Occipital lobe (tissue), 3 donors: ENCODE measurements at places on chromosomes 11 and 22. TPM values are rescaled to one million over a fixed set of nuclear protein-coding genes. Genes with fewer than 3 reads are reported as not detected.

The LRRC74B gene
- not detected for total RNA-seq

The PATE4 gene
- not detected for total RNA-seq

The TRPM5 gene
- not detected for total RNA-seq

The MMP12 gene
- total RNA-seq: not detected

The SCN4B gene
- 12.2 TPM for total RNA-seq

The ZW10 gene
- 14.0 TPM for total RNA-seq

The OR51B2 gene
- 0.78 TPM for total RNA-seq

- DNase-seq: no peak
Measured at GRCh38 chr11:61975638-61976419, 8.4 kb upstream of the FTH1 start.

DNA sequence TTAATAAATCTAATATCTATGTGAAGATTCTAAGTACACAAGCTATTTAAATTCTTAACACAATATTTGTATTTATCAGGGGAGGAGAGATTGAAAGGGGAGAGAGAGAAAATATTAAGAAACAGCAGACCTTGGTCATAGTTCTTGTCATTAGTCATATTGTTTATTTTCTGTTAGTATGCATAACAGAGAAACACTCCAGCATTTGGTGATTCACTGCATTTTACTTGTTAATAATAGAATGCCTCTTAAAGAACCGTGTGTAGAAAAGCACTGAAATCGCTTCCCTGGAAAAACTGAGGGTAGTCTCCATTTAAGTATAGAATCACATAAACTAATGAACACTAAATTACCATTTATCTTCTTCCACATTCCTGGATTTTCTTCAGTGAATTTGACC is 122.7 kb upstream of the TRPC6 start:
- DNase-seq: no peak

- no peak for DNase-seq
Measured at GRCh38 chr11:61832754-61833153, 4.7 kb downstream of the FADS2 start.

DNA sequence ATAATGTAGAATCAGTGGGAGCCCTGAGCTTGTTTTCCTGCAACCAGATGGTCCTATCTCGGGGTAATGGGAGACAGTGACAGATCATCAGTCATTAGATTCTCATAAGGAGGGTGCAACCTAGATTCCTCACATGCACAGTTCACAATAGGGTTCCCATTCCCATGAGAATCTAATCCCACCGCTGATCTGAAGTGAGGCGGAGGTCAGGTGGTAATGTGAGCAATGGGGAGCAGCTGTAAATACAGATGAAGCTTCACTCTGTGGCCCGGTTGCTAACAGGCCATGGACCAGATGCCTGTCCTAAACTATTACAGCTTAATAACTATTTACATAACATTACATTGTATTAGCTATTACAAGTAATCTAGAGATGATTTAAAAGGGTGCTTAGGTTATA is 17.0 kb downstream of the DIXDC1 start:
- DNase-seq: no peak

GRCh38 chr11:12543596-12544415 is 130.4 kb upstream of the TEAD1 start:
- DNase-seq: no peak

GRCh38 chr22:19845054-19845722 is 9.5 kb downstream of the GNB1L start:
- DNase-seq: no peak

- no peak for DNase-seq
Measured at GRCh38 chr11:17780668-17781067, 46.1 kb downstream of the KCNC1 start.

GRCh38 chr11:119023741-119024140 is 5.2 kb downstream of the TRAPPC4 start:
- DNase-seq: no peak

- no peak for DNase-seq
Measured at GRCh38 chr11:60948250-60948649, 3.7 kb downstream of the SLC15A3 start.

GRCh38 chr11:70432580-70432979 is 34.3 kb downstream of the CTTN start:
- no peak for DNase-seq

- DNase-seq: peak; percentile 29
Measured at GRCh38 chr11:32333320-32333991, 101.9 kb downstream of the WT1 start.

GRCh38 chr11:44006917-44007361 is 40.8 kb upstream of the ACCSL start:
- no peak for DNase-seq

GRCh38 chr22:50551160-50551752 is 5.6 kb downstream of the KLHDC7B start:
- no peak for DNase-seq

DNA sequence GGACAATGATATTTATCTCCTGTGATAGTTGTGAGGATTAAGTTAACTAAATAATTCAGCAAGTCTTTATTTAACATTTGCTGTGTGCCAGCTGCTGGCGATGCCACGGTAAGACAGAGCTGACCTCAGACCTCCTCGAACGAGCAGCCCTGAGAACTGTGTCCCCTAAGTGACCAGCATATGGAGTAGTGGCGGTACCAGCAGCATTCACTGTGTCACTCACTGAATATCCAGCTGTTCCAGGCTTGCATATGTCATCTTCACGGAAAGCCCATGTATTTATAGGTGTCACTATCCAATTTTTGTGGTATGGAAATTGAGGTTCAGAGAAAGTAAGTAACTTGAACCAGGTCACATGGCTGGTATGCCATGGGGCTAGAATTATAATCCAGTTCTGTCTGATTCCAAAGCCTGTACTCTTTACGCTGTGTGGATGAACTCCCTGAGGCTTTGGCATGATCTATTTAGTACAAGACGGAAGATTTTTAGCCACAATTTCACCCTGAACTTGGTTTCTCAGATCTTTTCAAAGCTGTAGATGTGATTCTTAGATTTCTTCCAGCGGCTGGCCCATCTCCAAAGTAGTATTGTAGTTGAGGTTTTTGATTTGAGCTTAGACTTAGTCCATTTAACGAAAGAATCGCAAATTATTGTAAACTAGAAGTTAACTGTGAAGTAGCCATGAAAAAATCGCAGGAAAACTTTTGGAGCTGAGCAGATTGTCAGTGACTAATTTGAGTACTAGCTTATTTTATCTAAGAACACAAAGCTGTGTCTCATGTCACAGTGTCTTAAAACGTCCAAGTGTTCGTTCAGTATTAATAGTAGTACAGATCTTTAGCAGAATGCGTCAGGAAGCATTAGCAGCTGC is 49.4 kb upstream of the MYO18B start:
- DNase-seq: no peak

- no peak for DNase-seq
Measured at GRCh38 chr22:25061605-25062376, 109.3 kb downstream of the KIAA1671 start.

DNA sequence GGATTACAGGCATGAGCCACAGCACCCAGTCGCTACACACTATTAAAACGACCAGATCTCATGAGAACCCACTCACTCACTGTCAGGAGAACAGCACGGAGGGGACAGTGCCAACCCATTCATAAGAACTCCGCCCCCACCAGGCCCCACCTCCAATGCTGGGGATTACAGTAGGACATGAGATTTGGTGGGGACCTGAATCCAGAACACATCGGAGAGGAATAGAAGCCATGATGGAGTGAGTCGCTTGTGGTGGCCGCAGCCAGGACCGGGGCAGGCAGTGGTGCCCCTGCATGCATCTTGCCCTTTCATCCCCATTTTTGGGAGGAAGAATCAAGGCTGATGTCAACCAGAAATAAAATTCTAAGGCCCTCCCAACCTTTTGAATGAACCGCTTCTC is 8.7 kb downstream of the NADSYN1 start:
- no peak for DNase-seq

DNA sequence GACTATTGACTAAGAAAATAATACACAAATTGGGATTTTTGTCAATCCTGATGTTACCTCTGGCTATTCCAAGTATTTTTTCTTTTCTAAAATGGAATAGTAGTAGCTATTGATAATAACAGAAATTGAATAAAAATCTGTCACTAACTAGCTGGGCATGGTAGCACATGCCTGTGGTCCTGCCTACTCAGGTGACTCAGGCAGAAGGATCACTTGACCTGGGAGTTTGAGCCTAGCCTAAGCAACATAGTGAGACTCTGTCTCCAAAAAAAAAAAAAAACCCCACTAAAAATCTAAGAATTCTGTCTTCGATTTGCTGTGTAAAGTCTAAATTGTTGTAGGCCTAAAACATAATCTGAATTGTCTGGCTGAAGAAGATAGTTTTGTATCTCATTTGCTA is 42.2 kb downstream of the FAM118A start:
- DNase-seq: no peak

GRCh38 chr11:31812383-31813381 is 1.6 kb upstream of the PAX6 start:
- DNase-seq: no peak

DNA sequence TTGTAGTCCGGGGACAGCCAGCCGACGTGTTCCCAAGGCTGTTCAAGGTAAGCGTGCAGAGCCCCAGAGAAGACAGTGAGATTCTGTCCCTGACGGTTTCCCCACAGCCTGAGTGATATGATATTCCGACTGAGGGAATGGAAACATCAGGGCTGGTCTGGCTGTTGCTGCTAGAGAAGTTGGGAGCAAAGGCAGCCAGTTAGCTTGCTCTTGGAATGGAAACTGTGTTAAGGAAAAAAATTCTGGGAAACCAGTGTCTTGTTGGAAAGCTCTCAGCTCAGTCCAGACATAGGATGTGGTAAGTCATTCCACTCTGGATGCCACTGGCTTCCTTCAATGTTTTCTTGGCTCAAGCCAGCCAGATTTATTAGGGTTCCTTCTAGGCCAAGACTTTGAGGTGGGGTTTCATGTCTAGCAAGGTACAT is 8.8 kb downstream of the CRY2 start:
- no peak for DNase-seq

DNA sequence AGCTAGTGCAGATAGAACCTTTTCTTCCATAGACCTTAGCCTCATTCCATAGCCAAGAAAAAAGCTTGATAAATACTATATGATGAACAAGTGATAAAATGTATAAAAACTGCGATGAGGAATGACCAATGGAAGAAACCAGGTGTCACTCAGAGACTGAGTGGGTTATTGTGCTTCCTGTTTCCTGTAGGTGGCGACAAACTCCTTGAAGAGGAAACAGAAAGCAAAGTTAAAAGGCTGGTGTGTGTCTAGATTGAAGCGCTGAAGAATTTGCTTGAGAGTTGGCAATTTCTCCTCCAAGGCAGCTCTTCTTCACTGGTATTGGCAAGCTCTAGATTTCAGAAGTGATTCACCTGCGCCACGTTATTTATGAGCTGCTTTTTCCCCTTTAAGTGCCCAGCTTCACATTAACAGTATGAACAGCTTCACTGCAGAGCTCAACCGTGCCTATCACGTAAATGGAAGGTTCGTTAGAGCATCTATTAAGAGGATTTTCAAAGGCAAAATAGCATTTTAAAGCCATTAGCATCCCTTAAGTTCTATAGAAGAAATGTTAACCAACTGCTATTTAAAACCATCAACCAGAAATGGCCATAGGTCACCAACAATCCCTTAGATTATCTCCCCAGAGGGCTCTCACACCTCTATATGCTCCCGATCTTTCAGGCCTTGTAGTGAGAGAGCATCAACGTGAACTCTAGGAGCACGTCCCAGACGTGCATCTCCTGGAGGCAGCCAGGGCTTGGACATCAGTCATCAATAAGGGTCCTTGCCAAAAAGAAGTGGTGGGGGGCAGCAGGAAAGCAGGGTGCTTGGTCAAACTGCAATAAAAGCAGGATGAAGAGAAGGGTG is 179.4 kb downstream of the CADM1 start:
- DNase-seq: no peak

DNA sequence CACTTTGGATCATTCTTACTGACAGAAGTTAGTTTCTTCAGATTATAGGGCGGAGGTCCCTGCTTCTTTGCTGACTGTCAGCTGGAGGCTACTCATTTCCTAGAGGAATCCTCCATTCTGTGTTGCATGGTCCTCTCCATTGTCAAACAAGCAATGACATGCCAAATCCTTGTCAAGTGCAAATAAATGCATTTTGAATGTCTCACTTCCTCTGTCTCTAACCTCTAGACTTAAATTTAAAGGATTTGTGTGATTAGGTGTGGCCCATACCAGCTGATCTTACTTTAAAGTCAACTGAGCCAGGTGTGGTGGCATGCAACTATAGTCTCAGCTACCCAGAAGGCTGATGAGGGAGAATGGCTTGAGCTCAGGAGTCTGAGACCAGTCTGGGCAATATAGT is 458.4 kb upstream of the CCDC179 start:
- no peak for DNase-seq

GRCh38 chr11:74205181-74205580 is 34.1 kb downstream of the PPME1 start:
- DNase-seq: no peak

DNA sequence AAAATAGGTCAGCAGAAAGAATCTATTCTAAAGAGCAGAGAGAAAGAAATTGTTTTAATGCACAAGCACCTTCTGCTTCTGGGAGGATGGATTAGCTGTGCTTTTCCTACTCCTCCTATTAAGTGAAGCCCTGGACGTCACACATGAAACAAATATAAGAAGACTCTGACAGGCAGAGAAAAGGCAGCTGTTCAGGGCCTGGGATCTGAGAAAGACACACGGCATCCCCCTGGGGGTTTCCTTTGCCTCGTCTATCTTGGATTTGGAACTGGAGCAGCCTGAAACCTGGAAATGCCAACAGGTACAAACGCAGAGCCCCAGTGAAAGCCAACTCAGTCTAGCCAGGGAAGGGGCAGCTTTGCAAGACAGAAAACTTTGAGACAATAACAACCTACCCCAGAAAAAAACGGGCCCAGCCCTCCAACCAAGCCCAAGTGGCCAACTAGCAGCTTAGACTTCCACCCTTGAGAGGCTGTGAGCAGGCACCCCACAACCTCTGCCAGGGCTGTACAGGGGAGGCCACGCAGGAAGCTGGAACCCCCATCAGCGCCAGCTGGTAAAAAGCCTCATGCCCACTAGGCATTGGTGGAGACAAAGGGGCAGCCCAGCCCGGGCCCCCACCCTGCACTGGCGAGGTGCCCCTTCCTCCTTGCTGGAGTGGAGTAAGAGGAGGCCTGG is 7.3 kb downstream of the CERK start:
- no peak for DNase-seq

DNA sequence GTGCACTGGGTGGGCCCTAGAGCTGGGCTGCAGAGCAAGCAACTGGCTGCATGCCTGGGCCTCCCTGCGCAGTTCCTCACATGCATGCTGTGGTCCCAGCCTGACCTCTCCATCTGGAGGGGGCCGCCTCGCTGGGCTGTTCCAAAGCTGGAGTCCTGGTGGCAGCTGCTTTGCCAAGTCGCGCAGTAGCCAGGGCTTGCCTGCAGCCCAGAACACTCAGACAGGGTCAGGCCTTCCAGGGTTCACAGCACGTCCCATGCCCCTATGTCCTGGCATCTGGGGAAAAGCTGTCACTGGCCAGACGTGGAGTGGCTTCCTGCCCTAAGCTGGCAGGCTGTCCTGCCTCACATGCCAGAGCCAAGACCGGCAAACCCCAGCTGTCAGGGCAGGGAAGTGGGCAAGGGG is 16.5 kb upstream of the CDC42EP2 start:
- peak; percentile 58 for DNase-seq

- peak; percentile 79 for DNase-seq
Measured at GRCh38 chr22:17121233-17122195, at the start of gene TMEM121B. Gene TMEM121B (minus strand): TSS chr22:17121360. CDS start chr22:17121127, 233 bp downstream.

GRCh38 chr11:70915158-70915985 is 337.0 kb downstream of the SHANK2 start:
- DNase-seq: peak; percentile 41

GRCh38 chr11:23723861-23724260 is 773.0 kb upstream of the LUZP2 start:
- no peak for DNase-seq

GRCh38 chr22:49370627-49371301 is 456.9 kb downstream of the BRD1 start:
- DNase-seq: no peak

GRCh38 chr22:44051358-44051757 is 27.3 kb downstream of the PARVB start:
- no peak for DNase-seq
